Left ventricle myocardium inferior (tissue), 1 donor: ENCODE measurements at places on chromosomes 11 and 22. TPM values are rescaled to one million over a fixed set of nuclear protein-coding genes. Genes with fewer than 3 reads are reported as not detected.

DNA sequence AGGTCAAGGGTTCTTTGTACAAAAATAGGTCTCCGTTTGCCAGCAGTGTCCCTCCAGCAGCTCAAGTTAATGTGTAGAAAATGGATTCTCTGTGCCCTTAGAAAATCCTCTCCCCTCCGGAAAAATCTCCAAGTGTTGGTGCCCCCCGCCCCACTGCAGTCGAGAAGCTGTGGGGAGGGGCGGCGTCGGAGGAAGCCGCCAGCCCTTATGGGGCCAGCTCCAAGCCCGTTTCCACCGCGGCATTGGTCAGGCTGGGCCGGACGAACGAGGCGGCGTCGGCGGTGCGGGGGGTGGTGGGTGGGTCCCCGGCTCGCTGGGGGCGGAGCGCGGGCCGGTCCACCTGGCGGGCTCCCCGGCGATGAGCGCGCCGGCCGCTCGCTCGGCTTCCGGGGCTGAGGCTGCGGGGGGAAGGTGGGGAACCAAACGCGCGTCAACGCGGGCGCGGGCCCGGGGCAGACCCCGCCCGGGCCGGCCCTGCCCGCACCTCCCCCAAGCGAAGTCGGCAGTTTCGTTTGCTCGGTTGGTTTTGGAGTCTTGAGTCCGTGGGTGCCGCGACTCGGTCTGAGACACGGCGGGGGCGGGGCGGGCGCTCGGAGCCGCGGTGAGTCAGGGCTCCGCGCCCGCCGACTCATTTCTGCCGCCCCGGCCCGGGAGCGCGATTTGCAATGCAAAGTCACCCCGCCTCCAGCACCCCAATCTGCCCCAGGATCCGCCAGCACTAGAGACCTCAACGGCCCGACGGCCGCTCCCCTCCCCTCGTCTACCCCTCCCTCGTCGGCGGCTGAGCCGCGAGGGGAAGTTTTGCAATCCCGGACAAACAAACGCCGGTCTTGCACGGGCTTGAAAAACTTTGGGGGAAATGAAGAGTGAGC lies 1.4 kb downstream of the ASCL2 start:
- DNase-seq: peak; percentile 51

GRCh38 chr11:117228091-117228490 lies 3.8 kb downstream of the PCSK7 start:
- no peak for DNase-seq

DNA sequence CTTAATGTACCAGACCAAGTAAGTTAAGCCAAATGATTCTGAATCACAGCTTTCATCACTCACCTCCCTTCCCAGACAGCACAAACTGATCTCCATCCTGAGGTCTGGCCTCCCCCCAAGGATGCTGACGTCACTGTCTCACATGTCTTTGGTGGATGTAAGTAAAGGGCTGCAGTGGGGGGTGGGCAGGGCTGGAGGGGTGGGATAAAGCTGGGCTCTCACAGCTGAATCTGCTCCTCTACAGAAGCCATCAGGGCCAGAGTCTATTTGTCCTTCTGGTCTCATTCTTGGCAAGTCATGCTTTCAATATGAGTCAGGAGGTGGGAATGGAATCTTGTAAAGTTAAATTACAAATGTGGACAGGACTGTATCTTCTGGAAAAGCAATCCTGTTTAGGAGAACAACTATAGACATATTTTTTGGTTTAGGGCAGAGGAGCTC lies 32.7 kb downstream of the P4HA3 start:
- peak; percentile 51 for DNase-seq

- no peak for DNase-seq
Observed at GRCh38 chr11:74520927-74521665, 27.6 kb upstream of the LIPT2 start.

DNA sequence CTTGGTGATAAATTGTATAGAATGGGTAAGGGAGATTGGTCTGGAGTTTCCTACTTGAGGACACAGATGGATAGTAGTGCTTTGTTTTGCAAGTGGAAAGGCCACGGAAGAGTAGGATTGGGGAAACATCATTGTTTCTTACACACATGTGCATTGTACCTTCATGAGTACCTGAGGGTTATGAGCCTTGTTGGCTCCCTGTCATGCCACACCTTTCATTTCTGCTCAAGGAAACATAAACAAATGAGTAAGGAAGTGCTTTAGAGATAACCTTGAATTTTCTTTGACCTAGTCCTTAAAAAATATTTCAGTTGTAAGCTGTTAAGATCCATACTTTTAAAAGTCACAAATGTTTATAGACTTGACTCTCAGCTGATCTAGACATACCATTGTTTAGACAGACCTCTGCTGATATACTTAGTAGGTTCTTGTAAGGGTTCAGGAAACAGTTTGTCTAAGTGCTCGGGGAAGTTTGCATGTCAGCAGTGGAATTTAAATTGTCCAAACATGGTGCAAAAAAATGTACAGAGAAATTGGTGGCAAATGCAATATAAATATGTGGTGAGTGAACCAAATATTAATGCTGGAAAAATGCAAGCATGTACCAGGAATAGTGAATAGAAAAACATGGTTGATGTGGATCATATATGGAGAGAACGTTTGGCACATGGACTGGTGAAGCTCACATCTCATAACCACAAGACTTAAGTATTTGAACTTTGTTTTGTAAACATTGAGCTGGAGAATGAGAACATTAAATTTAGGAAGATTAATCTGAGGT lies 40.9 kb downstream of the GAS2 start:
- DNase-seq: no peak

- DNase-seq: no peak
Observed at GRCh38 chr11:6599881-6600390, 3.5 kb downstream of the RRP8 start.

- DNase-seq: no peak
Observed at GRCh38 chr11:111091321-111091938, 154.1 kb upstream of the POU2AF2 start.

- DNase-seq: no peak
Observed at GRCh38 chr11:67053896-67054329, 2.7 kb upstream of the RHOD start.

The P2RY6 gene
- total RNA-seq: 2.2 TPM

The CD3G gene
- total RNA-seq: 0.16 TPM

The SCN3B gene
- total RNA-seq: 1.9 TPM

The OR52H1 gene
- total RNA-seq: not detected

The C11orf91 gene
- total RNA-seq: not detected

The THAP12 gene
- total RNA-seq: 20.5 TPM

The RIMBP3B gene
- not detected for total RNA-seq

The CARD18 gene
- total RNA-seq: 0.63 TPM
